ENCODE measurements at places on chromosomes 5 and 9. TPM values are rescaled to one million over a fixed set of nuclear protein-coding genes. Genes with fewer than 3 reads are reported as not detected.

DNA sequence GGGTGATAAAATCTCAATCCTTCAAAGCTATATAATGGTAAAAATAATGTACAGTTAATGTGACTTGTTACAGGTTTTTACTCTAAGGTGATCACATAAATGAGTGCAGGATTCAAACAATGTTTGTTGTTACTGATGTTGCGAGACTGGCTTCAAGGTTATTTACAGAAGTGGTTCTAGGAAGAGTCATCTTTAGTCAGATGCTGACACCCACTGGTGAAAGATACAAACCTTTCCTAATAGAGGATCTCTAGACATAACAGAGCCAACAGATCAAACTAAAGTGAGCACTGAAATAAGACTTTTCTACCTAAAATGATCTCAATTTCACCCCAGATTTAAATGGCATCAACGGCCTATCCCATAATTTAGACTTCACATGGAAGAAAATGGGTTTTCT is 20.2 kb downstream of the ARSB start:
- DNase-seq: no peak

DNA sequence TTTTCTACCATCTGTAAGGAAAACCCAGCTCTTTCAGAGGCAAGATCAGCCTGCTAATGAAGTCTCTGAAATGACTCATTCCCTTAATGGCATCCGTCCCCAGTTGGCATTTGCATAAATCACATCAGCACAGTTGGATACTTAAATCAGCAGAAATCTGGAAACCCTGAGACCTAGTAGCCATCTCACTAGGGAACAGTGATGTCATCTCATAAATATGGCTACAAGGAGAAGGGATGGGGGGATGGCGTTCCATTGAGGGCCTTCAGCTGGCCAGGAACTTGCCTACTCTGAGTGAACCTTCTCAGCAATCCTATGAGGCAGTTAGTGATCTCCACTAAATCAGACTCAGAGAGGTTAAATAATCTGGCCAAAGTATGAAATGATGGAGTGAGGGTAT is 81.8 kb downstream of the CMYA5 start:
- DNase-seq: no peak

DNA sequence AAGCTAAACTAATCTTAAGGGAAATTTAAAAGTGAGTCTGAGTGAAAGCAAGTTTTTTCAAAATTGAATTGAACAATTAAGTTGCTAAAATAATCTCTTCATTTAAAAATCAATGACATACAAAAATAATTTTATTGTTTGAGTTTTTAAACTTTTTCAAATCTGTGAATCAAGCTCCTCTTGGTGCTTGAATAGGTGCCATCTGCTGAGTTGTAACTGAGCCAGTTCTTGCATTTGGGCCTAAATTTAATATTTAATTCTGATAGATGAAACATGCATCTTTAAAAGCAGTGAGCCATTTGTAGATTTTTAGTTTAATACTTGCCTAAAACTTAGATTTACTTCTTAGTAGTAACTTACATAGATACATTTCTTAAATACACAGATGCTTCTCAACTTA is 31.8 kb downstream of the SPATA31D1 start:
- no peak for DNase-seq

GRCh38 chr5:43007911-43008362 is 32.2 kb downstream of the ANXA2R start:
- DNase-seq: peak; percentile 51

DNA sequence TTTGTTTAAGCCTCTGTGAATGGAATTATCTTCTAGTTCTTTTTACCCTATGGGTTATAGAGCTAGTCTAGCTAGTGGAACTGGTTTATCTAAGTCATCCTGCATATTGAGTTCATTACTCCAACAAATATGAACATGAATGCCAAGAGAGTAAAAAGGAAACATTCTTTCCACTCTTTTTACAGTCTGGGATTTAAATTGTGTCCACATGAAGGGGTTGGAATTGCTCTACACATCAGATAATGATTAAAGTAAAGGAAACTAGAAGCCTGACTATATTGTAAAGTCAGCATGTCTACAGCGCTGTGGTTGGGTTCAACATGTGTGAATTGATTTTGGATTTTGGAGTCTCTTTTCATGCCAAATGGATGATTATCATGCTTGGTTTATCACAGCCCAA is 173.1 kb downstream of the CCDC171 start:
- DNase-seq: no peak

GRCh38 chr5:160792281-160792680 is 59.7 kb downstream of the ATP10B start:
- no peak for DNase-seq

GRCh38 chr9:112299514-112299913 is 33.9 kb downstream of the PTBP3 start:
- no peak for DNase-seq

DNA sequence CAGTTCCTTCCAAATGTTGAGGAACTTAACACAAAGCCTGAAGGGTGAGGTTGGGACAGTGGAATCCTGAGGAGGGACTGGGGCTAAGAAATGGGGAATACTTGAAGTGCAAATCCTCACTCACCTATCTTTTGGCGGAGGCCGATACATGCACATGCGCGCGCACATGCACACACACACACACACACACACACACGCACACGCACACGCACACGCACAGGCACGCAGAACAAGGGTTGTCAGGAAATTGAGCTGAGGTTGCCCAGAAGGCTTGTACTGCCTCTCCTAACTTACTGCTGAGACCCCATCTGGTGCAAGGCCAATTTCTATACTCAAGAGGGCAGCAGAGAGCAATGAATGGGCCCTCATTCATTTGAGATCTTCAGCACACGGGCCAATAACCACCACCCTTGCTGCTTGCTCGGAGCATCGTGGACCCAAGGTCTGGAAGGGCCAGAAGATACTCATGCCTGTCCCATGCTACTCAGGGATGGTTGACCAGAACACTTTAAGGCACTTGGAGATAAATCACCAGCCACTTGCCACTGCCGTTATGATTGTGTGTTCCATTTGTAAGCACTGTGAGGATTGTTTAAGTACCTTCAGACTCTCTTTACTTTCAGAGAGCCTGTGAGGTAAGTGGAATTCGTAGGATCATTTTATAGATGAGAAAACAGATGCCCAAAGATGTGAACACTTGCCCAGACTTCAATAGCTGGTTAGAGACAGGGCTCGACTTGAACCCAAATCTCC is 21.5 kb downstream of the BTF3 start:
- no peak for DNase-seq

- no peak for DNase-seq
Measured at GRCh38 chr5:80231243-80231642, 24.6 kb downstream of the SERINC5 start.

GRCh38 chr5:132877938-132878337 is 4.5 kb downstream of the LEAP2 start:
- no peak for DNase-seq

DNA sequence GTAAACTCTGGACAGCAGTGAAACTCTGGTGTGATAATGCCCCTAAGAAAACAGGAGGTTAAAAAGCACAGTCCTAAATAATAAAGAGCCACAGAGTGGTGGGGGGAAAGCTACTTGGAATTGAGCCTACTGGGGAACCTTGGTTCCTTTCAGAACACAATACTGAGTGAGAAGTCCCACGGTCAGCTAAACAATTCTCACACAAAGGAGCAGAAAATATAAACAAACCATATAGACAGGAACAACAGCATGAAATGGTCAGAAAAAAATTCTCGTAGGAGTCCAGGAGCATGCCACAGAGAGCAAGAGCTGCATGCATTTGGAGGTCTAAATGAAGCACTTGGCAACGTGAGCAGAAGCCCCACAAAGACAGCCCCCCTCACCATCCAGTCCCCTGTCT is 56.0 kb downstream of the TEK start:
- no peak for DNase-seq

DNA sequence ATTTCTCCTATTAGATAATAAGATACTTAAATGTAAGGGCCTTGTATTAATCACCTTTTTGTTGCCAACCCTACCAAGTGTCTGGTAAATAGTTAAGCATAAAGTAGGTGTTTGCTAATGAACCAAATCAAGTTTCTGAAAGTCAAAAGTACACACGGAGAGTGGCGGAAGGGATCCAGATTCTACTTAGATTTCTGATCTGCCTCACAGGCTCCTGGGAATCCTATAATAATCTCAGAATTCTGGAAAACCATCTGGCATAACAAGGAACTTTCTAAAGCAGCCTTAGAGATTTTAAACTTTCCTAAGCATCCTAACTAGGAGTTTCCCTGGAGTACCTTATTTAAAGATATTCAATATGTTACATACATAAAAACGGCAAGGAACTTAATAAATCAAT is 363.2 kb upstream of the SMC2 start:
- DNase-seq: no peak

GRCh38 chr5:117719413-117719812 is 1144.8 kb upstream of the SEMA6A start:
- DNase-seq: no peak

GRCh38 chr5:6729386-6730310 is 16.4 kb downstream of the TENT4A start:
- no peak for DNase-seq

- DNase-seq: no peak
Measured at GRCh38 chr9:80775530-80775929, 913.8 kb downstream of the TLE1 start.

DNA sequence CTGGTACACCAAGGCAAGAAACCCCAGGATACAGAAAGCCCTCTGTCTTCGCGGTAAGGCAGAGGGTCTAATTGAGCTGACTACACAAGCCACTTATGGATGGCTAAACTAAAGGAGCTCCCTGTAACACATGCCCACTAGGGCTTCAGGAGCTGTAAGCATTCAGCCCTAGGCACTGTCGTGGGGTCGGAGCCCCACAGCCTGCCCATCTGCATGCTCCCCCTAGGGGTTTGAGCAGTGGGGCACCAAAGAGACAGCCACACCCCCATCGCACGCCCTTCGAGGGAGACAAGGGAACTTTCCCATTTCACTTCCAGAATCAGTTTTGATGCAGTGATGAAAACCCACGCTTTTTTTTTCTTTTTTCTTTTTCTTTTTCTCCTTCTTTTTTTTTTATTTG is 11.0 kb upstream of the MTMR12 start:
- DNase-seq: no peak

GRCh38 chr5:76591366-76591765 is 31.8 kb downstream of the F2RL2 start:
- DNase-seq: no peak

DNA sequence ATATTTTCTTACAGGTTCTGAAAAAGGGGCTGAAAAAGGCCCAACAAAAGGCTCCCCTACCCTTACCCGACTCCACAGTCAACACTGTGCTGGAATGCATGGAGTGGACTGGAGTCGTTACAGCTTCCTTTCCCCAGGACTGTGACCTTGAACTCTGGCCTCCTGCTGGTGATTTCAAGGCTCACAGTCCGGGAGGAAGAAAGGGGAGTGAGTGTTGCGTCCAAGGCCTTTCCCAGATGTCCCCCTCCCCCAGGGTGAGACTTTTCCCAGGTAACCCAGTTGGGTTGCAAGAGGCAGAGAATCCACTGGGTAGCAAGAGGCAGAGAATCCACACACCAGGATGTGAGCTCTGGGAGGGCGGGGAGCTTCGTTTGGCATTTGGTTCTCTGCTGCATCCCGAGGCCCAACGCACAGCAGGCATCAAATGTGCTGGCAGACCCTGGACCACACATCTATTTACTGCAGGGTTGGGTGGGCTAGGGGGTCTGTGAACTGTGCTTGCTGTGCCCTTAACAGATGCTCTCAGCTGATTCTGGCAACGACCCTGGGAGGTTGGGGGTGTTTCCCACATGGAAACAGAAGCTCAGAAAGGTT is 37.5 kb downstream of the FABP6 start:
- DNase-seq: no peak

DNA sequence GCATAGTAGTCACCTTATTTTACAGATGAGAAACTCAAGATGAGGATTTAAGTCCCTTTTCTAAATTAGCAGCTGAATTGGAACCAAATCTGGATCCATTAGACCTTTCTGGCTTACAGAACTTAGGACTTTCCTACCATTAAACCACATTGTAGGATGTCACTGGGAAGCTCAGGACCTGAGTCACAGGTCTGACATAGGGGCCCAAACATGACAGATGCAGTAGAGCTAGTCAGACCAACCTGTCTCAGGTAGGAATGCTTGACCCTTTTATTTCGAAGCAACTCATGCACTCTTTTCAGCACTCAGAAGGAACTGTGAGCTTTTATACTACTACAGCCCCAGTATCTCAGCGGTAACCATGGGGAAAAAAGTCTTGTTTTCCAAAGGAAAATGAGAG is 2.6 kb downstream of the RAB24 start:
- DNase-seq: no peak

DNA sequence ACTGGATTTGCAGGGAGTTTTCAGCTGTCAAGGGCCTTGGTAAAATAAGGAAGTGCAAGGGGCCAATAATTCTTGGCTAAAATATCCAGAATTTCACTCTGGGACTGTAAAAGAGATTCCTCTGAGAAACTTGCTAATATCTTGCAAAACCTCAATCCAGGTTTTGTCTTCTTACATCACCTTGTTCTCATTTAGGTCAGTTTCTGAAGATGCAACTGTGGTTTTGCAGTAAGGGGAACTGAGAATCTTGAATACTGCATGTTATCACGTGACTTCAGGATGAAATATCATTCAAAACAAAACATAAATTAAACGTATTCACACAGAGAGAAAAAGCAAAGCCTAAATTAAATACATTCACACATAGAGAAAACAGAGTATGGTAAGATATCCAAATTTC is 35.0 kb upstream of the RIC1 start:
- no peak for DNase-seq

Gene SLC6A7
- total RNA-seq: not detected

Gene LRRC70
- total RNA-seq: 18.1 TPM

Gene RASGEF1C
- total RNA-seq: 0.69 TPM

Gene FOXD4L4
- total RNA-seq: not detected

Gene LMNB1
- 49.1 TPM for total RNA-seq

Gene PCDHB11
- total RNA-seq: 7.3 TPM

Gene RASGRF2
- total RNA-seq: 5.0 TPM

Gene ANKRD18A
- 0.95 TPM for total RNA-seq

Gene SPATA31E1
- not detected for total RNA-seq

Gene FAM153A
- total RNA-seq: not detected

Measured in urinary bladder (tissue), 4 donors.